Neural progenitor cell (in vitro differentiated cells): ENCODE measurements at places on chromosomes 11 and 22. TPM values are rescaled to one million over a fixed set of nuclear protein-coding genes. Genes with fewer than 3 reads are reported as not detected.

Gene DCDC1
- total RNA-seq: 3.4 and 5.0 TPM in 2 replicates

Gene SF1
- total RNA-seq: 140 and 193 TPM in 2 replicates

Gene ANKK1
- 0.22 TPM in 1 of 2 replicates, not detected in the other for total RNA-seq

Gene MISFA
- 0.65 and 1.6 TPM in 2 replicates for total RNA-seq

Gene MS4A4A
- total RNA-seq: not detected in 2 replicates

Gene NRIP3
- total RNA-seq: 38.1 and 42.7 TPM in 2 replicates

Gene PATE2
- 0.24 TPM in 1 of 2 replicates, not detected in the other for total RNA-seq

Gene CECR2
- 67.8 and 72.8 TPM in 2 replicates for total RNA-seq

Gene TH
- 2.0 and 6.2 TPM in 2 replicates for total RNA-seq

Gene MS4A3
- total RNA-seq: not detected in 2 replicates

Gene HBG2
- not detected in 2 replicates for total RNA-seq

Gene SHANK3
- total RNA-seq: 0.65 and 3.6 TPM in 2 replicates

Gene NDUFS3
- 78.9 and 91.2 TPM in 2 replicates for total RNA-seq

Gene UPK3A
- total RNA-seq: 0.50 TPM in 1 of 2 replicates, not detected in the other

Gene USP2
- total RNA-seq: 2.1 and 2.6 TPM in 2 replicates

Gene ADM
- total RNA-seq: 3.8 and 8.5 TPM in 2 replicates

Gene GVQW3
- 14.8 and 15.2 TPM in 2 replicates for total RNA-seq

Gene RAD9A
- 10.4 and 37.5 TPM in 2 replicates for total RNA-seq

Gene AKIP1
- 45.6 and 53.7 TPM in 2 replicates for total RNA-seq

Gene ELMOD1
- 0.19 TPM in 1 of 2 replicates, not detected in the other for total RNA-seq

Gene C11orf86
- total RNA-seq: not detected in 2 replicates

Gene LGALS1
- 14.9 and 42.9 TPM in 2 replicates for total RNA-seq

Gene NAT10
- total RNA-seq: 42.9 and 44.6 TPM in 2 replicates

Gene POU2F3
- 1.4 TPM in 1 of 2 replicates, not detected in the other for total RNA-seq

Gene CCDC15
- total RNA-seq: 7.4 and 11.2 TPM in 2 replicates

Gene OR5A1
- total RNA-seq: 0.02 and 0.06 TPM in 2 replicates

Gene POTEH
- not detected in 2 replicates for total RNA-seq

Gene OR8D4
- not detected in 2 replicates for total RNA-seq

Gene PKP3
- total RNA-seq: 6.5 and 8.5 TPM in 2 replicates

Gene NRGN
- 0.39 and 7.5 TPM in 2 replicates for total RNA-seq

Gene MMP8
- total RNA-seq: not detected in 2 replicates

Gene KRTAP5-2
- not detected in 2 replicates for total RNA-seq

Gene OR4D5
- not detected in 2 replicates for total RNA-seq

Gene DNAJB7
- total RNA-seq: not detected in 2 replicates

Gene MPZL2
- 1.9 and 2.3 TPM in 2 replicates for total RNA-seq

Gene C11orf16
- not detected in 2 replicates for total RNA-seq

Gene RHOD
- total RNA-seq: 6.6 and 10.0 TPM in 2 replicates

Gene GUCY1A2
- 0.54 and 0.56 TPM in 2 replicates for total RNA-seq

Gene TNNT3
- 0.40 and 0.92 TPM in 2 replicates for total RNA-seq

Gene ALDH3B2
- not detected in 2 replicates for total RNA-seq

Gene OR56A4
- total RNA-seq: 0.30 and 0.62 TPM in 2 replicates
